Cerebellar nuclear complex (tissue), 1 donor: ENCODE measurements at places on chromosomes 11 and 22.
A peak's percentile ranks its signal among the peaks of the same experiment; 100 is the strongest.

GRCh38 chr11:32705309-32706033, 89.0 kb downstream of the CCDC73 start:
- DNase-seq, result no peak

GRCh38 chr11:121417055-121417551, 35.0 kb upstream of the SORL1 start:
- no peak for DNase-seq

GRCh38 chr11:3807909-3808860, at the start of gene PGAP2:
TSS of gene PGAP2 (plus strand) at chr11:3808560. CDS start at chr11:3811260, 2,700 bp downstream.
- DNase-seq, result no peak

GRCh38 chr11:44622190-44622650, 56.8 kb downstream of the CD82 start:
- DNase-seq, result no peak

- peak; percentile 4 for DNase-seq
Measured at GRCh38 chr22:45577746-45578523, 75.3 kb downstream of the FBLN1 start.

- no peak for DNase-seq
Measured at GRCh38 chr11:31874631-31875191, 63.6 kb upstream of the PAX6 start.

DNA sequence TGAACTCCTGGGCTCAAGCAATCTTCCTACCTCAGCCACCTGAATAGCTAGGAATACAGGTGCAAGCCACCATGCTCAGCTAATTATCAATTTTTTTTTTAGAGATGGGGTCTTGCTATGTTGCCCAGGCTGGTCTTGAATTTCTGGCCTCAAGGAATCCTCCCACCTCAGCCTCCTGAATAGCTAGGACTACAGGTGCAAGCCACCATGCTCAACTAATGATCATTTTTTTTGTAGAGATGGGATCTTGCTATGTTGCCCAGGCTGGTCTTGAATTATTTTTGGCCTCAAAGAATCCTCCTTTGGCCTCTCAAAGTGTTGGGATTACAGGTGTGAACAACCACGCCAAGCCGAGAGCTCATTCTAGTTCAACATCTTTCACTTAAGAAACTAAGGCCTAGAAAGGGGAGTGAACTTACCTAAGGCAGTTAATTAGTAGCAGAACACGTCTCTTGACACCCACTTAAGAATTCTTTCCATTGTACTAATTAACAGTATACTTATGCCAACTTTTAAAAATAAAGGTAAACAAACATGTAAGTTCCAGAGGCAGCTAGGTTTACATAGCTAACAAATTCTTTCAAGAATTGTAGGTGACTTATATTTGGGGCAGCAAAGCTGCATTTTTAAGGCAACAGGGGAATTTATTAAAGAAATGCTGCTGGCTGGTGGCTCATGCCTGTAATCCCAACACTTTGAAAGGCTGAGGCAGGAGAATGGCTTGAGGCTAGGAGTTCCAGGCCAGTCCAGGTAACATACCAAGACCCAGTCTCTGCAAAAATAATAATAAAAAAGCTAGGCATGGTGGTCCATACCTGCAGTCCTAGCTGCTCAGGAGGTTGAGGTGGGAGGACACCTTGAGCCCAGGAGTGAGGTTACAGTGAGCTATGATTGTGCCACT, 9.6 kb downstream of the ZBED5 start:
- no peak for DNase-seq

DNA sequence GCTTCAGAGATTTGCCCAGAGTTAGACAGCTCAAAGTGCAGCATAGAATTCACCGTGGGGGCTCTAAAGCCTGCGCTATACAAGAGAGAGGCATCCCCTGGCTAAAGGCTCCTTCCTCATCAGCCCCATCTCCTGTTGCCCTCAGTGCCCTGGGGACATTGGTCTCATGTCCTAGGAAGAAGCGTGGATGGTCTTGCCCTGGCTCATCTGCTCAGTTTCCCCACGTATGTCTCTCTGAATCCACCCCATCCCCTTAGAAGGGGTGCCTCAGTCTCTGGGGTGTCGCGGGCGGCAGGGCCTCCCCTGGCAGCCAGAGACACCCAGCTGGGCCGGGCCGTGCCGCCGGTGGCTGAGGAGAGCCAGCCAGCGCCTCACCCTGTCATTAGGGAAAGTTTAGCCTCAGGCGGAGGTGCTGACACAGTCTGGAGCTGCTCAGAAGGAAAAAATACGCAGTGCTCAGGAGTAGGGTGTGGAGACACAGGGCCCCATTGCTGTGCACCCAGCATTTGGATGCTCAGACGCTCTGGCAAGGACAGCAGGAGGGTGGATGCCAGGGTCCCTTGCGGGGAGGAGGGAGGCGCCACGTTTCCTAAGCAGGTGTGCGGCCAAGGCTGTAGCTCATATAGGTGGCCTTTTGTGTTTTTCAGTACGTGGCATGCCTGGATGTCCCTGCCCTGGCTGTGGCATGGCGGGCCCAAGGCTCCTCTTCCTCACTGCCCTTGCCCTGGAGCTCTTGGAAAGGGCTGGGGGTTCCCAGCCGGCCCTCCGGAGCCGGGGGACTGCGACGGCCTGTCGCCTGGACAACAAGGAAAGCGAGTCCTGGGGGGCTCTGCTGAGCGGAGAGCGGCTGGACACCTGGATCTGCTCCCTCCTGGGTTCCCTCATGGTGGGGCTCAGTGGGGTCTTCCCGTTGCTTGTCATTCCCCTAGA, 1.3 kb downstream of the SLC39A13 start:
- DNase-seq, result no peak

- DNase-seq, result no peak
Measured at GRCh38 chr11:73192272-73192671, 25.8 kb upstream of the P2RY2 start.
